Mammary epithelial cell (primary cell): ENCODE measurements at places on chromosomes 2 and 18.
A peak's percentile ranks its signal among the peaks of the same experiment; 100 is the strongest.

GRCh38 chr2:47616506-47616905 is 166.4 kb upstream of the MSH6 start:
- DNase-seq: no peak

DNA sequence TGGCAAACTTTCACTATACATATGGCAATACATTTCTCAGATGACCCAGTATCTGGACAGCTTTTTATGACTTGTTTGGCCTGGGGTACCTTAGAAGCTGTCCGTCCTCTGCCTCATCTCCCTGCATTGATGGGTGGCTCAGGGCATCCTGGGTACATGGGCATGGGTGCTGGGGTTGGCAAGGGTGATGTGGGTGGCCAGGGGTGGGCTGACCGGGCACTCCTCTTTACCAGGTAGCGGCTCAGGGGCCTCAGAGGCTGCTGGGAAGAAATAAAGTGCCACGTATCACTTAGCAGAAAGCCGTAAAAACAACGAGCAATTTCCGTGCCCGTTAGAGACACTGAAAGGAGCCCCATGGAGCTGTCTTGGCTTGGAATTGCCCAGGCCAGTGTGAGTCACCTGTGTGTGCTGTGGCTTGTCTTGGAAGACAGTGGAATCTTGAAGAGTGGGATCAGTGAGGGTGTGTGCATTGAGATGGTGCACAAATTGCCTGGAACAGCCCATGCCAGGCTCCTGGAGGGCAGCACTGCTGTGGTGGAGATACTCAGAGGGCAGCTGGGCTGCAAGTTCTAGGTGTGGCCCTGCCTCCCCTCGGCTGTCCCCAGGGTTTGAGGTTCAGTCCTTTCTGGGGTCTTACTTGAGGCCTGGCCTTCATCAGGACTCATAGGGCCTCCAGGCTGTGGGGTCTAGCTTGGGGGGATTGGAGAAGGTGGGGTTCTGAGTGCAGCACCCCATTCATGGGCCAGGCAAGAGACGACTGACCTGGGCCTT is 88.8 kb downstream of the FHOD3 start:
- peak; percentile 92 for DNase-seq

- DNase-seq: no peak
Measured at GRCh38 chr2:234075947-234076346, 25.4 kb downstream of the SPP2 start.

DNA sequence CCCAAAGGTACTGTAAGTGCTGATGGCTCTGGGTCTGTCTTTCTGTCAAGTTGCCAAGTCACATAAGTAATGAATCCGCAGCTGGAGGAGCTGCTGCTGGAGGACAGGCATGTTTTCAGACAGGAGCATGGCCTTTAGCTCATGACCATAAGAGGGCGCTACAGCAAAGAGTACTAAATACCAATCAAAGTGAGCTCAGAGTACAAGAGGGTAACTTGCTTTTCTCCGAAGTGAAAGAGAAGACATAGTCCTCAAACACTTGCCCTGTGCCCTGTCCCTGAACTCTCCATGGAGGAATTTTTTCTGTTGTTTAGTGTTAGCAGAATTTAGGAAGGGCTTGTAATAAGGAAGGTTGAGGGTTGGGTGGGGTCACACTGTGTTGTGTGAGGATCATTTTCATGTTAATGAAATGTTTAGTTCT is 58.0 kb upstream of the EML6 start:
- DNase-seq: no peak

GRCh38 chr2:127506510-127506909 is 19.8 kb downstream of the IWS1 start:
- peak; percentile 19 for DNase-seq

GRCh38 chr2:41038408-41038807 is 586.5 kb upstream of the SLC8A1 start:
- no peak for DNase-seq

DNA sequence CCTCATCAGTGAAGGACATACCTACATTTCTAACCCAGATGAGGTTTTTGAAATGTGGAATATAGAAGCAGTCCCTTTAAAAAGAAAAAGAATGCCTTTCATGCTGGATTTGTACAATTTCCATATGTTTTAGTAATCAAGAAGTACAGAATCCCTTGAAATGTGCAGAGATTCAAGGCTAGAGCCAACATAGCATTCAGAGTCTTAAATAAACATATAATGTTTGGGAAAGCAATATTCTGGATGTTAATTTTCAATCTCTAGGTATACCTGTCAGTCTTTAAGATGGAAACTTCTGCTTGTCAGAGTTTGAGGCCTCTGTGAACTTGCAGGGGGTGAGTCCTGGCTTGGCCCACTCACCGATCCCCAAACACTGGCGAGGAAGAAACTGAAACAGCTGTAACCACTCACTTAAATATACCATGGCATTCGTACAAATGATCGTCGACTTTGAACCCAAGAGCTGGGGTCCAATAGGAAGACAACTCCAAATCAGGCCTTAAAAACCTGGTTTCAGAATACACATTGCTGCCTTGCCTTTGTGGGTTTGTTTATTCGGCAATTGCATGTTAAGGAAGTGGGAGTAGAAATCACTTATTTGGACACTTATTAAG is 132.8 kb upstream of the NCK2 start:
- DNase-seq: no peak

DNA sequence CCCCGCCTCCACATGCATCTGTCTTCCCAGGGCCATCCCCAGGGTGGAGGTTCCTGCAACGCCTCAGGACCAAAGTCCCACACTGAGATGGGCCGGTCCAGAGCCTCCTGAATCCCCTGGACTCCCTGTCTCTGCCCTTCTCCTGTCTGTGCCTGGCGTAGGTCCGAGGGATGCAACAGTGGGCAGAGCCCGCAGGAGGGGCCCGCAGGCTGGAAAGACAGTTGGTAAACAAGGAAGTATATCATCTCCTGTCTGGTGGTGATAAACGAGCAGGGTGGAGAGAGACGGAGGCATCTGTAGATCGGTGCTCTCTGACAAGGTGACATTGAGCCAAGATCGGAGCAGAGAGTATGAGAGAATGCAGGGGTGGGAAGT is 72.6 kb upstream of the RAB6C start:
- DNase-seq: no peak

DNA sequence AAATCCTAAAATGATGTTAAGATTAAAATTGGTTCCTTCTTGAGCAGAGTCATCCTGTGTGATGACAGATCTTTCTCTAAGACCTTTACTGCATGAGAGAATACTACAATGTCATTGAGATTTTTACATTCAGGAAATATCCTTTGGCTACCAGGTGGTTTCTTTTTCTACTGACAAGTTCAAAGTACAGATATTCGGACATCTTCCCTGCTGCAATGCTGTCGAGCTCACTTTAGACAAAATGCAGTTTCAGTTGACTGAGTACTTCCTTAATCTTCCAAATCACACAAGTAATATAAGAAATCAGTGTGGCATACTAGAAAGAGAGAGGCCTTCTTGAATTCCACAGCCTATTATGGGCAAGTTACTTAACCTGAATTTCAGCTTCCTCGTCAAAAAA is 207.9 kb upstream of the ACVR2A start:
- no peak for DNase-seq

- DNase-seq: no peak
Measured at GRCh38 chr2:229825476-229825875, 96.3 kb downstream of the TRIP12 start.

DNA sequence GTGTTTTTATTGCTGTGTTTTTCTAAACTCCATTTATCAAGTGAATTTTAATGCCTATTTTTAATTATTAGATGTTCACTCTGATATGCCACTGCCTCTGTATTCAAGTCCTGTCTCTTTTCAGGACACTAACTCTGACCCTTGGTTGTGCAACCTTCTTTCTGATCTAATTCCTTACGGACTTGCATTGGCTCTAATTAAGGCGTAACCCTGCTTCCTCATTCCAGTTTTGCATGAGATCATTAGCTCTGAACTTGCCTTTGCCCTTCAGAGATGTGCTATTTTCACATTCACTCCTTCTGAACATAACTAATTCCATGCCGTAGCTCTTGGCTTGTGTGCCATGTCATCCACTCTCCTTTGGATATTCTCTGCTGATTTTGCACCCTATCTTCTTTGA is 162.5 kb upstream of the TMEFF2 start:
- no peak for DNase-seq

- DNase-seq: no peak
Measured at GRCh38 chr18:72194072-72194471, 350.1 kb downstream of the CBLN2 start.

DNA sequence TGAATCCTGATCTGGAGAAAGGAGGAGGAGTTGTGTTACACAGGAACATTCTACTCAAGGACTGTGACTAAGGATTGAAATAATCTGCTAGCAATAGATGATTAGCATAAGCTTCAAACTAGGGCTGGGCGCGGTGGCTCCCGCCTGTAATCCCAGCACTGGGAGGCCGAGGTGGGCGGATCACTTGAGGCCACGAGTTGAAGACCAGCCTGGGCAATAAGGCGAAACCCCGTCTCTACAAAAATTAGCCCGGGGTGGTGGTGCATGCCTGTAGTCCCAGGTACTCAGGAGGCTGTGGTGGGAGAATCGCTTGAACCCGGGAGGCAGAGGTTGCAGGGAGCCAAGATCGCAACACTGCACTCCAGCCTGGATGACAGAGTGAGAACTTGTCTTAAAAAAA is 1.5 kb downstream of the TRMT61B start:
- no peak for DNase-seq

DNA sequence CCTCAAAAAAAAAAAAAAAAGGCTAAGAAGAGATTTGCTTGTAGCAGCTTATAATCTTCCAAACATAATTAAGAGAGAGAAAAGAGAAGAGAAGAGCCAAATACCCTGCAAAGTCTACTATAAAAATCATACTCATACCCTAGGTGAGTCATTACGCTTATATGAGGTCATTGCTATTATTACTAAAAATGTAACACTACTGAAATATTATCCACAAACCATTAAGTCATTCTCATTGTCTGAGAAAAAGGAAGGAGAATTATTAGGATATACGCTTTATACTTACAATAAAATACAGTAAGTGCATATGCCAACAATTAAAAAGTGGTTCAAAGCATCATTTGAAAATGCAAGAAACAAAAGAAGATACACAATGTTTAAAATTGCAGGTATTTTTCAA is 66.5 kb downstream of the COLEC12 start:
- no peak for DNase-seq

GRCh38 chr2:160445673-160446072 is 47.9 kb downstream of the RBMS1 start:
- no peak for DNase-seq

DNA sequence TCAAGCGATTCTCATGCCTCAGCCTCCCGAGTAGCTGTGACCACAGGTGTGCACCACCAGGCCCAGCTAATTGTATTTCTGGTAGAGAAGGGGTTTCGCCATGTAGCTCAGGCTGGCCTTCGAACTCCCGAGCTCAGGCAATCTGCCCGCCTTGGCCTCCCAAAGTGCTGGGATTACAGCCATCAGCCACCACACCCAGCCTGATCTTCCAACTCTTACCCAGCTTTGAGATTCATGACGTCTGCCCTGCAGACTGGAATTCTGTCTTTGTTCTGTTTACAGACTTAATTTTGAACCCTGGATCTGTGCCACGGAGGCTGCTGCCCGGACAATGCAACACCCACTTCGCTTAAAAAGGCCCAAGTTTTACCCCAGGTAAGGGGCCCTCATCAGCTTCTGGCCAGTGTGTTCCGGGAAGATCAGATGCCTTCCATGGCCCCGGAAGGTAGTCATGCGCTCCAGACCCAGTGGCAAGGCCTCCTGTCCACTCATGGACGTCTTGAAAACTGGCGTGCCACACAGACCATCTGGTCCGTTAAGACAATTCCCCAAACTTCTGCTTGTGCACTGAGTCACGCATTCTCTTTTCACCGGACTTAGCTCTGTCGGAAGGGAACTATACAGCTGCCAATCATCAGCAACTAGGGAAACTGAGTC is 5.5 kb downstream of the PXDN start:
- DNase-seq: no peak

- DNase-seq: no peak
Measured at GRCh38 chr2:75246441-75247167, 47.3 kb upstream of the TACR1 start.

- DNase-seq: peak; percentile 84
Measured at GRCh38 chr18:54608028-54608642, 17.1 kb downstream of the DYNAP start.

DNA sequence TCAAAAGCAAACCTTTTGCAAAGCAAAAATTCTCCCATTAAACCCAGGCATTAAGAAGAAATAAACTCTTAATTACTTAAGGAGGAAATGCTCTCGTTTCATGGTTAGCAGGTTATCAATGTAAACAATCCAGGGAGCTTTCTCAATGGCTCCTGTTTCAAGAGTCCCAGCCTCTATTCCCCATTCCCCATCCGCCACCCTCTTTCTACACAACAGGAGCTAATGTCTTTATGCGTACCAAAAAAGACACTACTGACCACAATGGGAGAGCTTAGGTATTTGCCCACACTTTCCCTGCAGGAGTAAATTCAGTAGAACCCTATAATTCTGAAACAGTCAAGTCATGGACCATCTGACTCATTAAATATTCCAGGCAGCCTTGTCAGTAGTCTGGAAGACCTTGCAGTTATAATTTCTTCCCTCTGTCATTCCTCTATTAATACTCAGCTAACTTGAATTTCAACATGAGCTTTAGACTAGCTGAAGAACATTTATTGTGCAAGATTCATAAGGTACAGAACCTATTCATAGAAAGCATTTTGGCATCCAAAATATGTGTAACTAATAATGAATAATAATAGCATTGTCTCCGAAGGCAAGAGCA is 48.6 kb downstream of the SLC8A1 start:
- peak; percentile 88 for DNase-seq

- no peak for DNase-seq
Measured at GRCh38 chr2:30784682-30785081, 22.6 kb downstream of the CAPN13 start.

DNA sequence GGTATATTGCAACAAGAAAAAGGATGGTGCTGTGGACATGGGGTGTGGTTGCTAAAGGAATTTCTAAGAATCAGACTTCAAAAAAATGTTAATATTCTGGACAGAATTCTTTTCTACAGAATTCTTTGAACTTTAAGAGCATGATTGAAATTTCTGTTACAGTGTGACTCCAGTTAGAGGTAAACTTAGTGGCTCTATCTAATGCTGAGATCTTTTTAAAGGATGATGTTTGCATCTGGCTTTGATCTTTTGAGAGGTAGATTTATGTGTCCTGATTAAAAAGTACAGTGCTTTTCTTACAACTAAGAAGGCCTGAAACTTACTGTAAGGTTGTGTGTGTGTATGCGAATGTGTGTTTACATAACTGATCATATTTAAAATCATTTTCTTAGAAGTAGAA is 25.4 kb downstream of the NCK2 start:
- DNase-seq: no peak

DNA sequence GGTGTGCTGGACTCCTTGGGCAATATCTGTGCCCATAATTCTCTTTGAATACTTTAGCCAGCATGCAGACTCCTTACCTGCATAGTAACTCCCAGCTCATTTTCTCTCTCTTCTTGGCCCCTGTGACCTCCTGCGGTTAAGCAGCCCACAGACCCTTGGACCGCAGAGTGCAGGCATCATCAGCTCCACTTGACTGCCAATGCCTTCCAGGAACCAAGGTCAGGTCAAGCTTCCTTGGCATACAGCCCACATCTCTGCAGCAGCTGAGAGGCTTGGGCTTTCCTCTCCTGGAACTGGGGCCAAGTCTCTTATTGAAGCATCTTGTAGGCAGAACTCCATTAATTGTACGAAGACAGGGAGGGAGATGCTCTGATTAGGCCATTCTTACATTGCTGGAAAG is 130.1 kb upstream of the PIEZO2 start:
- DNase-seq: no peak

- no peak for DNase-seq
Measured at GRCh38 chr2:234968631-234969305, 17.0 kb downstream of the SH3BP4 start.
